ENCODE measurements at places on chromosomes 7 and 10. TPM values are rescaled to one million over a fixed set of nuclear protein-coding genes. Genes with fewer than 3 reads are reported as not detected.

The ELOVL3 gene
- 1.0 TPM for polyA plus RNA-seq

The RELN gene
- polyA plus RNA-seq, result 0.59 TPM

The AKR1C2 gene
- polyA plus RNA-seq, result 200 TPM

The TMEM176B gene
- polyA plus RNA-seq, result 9.1 TPM

The AGBL3 gene
- polyA plus RNA-seq, result 1.1 TPM

The TMUB1 gene
- polyA plus RNA-seq, result 56.8 TPM

The PON3 gene
- 4.4 TPM for polyA plus RNA-seq

The GTF2IRD2 gene
- polyA plus RNA-seq, result 8.3 TPM

The TRPV5 gene
- polyA plus RNA-seq, result not detected

The SPDYE5 gene
- polyA plus RNA-seq, result not detected

The TRPV6 gene
- polyA plus RNA-seq, result not detected

The NMT2 gene
- polyA plus RNA-seq, result 5.3 TPM

The NEUROG3 gene
- 0.04 TPM for polyA plus RNA-seq

The SFTPD gene
- polyA plus RNA-seq, result 1.2 TPM

The CYP17A1 gene
- polyA plus RNA-seq, result 2.4 TPM

The CTTNBP2 gene
- polyA plus RNA-seq, result 3.4 TPM

The SLC26A3 gene
- polyA plus RNA-seq, result 0.05 TPM

The OR2A12 gene
- polyA plus RNA-seq, result not detected

The ARHGEF35 gene
- 6.5 TPM for polyA plus RNA-seq

The DLX5 gene
- polyA plus RNA-seq, result not detected

The USP54 gene
- polyA plus RNA-seq, result 7.6 TPM

The CPSF4 gene
- 27.1 TPM for polyA plus RNA-seq

The MOGAT3 gene
- polyA plus RNA-seq, result not detected

The OPN4 gene
- polyA plus RNA-seq, result 0.02 TPM

The HMX2 gene
- not detected for polyA plus RNA-seq

The DPY19L1 gene
- 3.8 TPM for polyA plus RNA-seq

The KCNH2 gene
- 0.19 TPM for polyA plus RNA-seq

The TAS2R5 gene
- polyA plus RNA-seq, result 0.36 TPM

The CPA2 gene
- 14.6 TPM for polyA plus RNA-seq

The HYAL4 gene
- not detected for polyA plus RNA-seq

The CPN1 gene
- polyA plus RNA-seq, result not detected

The SUGCT gene
- 0.75 TPM for polyA plus RNA-seq

The RPEL1 gene
- not detected for polyA plus RNA-seq

The HKDC1 gene
- polyA plus RNA-seq, result not detected

The UNCX gene
- not detected for polyA plus RNA-seq

The TMEM140 gene
- 14.7 TPM for polyA plus RNA-seq

The ITPRID1 gene
- polyA plus RNA-seq, result not detected

The GHRHR gene
- polyA plus RNA-seq, result not detected

The UNC5B gene
- polyA plus RNA-seq, result 2.8 TPM

The PRKAR2B gene
- polyA plus RNA-seq, result 276 TPM

The NEBL gene
- polyA plus RNA-seq, result 3.5 TPM

The CBX3 gene
- 89.6 TPM for polyA plus RNA-seq

The SORCS1 gene
- 0.16 TPM for polyA plus RNA-seq

Data from adipose tissue (tissue), 3 donors.